ENCODE measurements at places on chromosomes 1 and 21. TPM values are rescaled to one million over a fixed set of nuclear protein-coding genes. Genes with fewer than 3 reads are reported as not detected.

Gene SMPDL3B
- total RNA-seq: not detected

Gene SLC25A33
- 6.5 TPM for total RNA-seq

Gene SCMH1
- total RNA-seq: 26.1 TPM

Gene TMEM51
- 18.6 TPM for total RNA-seq

Gene LPAR3
- total RNA-seq: 2.6 TPM

Gene KCNN3
- not detected for total RNA-seq

Gene RBM11
- total RNA-seq: 0.32 TPM

Gene WDTC1
- 20.0 TPM for total RNA-seq

Gene PADI2
- 0.43 TPM for total RNA-seq

Gene AMIGO1
- 0.97 TPM for total RNA-seq

Gene ZNF683
- not detected for total RNA-seq

Gene OR14A16
- not detected for total RNA-seq

Gene SMIM1
- total RNA-seq: 1.7 TPM

Gene LRRC71
- total RNA-seq: not detected

Gene PRDM2
- total RNA-seq: 13.9 TPM

Gene FAM167B
- 5.2 TPM for total RNA-seq

Gene CA6
- total RNA-seq: not detected

Gene UMODL1
- not detected for total RNA-seq

Gene CYP4A11
- not detected for total RNA-seq

Gene MYOC
- not detected for total RNA-seq

Gene KIF26B
- total RNA-seq: 12.1 TPM

Gene USP25
- 33.7 TPM for total RNA-seq

Gene INKA2
- 4.5 TPM for total RNA-seq

Gene PTPRC
- total RNA-seq: 3.5 TPM

Gene SHISAL2A
- total RNA-seq: not detected

Gene KIF17
- total RNA-seq: 2.2 TPM

Gene RCAN3
- 11.7 TPM for total RNA-seq

Gene TCEA3
- 11.3 TPM for total RNA-seq

Gene ASCL5
- total RNA-seq: not detected

Gene HTR1D
- 2.3 TPM for total RNA-seq

Gene ARV1
- 19.0 TPM for total RNA-seq

Gene PRAMEF14
- total RNA-seq: not detected

Gene TEX38
- not detected for total RNA-seq

Gene ALX3
- total RNA-seq: not detected

Gene IFNGR2
- 52.5 TPM for total RNA-seq

Gene RGS8
- not detected for total RNA-seq

Gene C1orf87
- total RNA-seq: not detected

Gene TARBP1
- total RNA-seq: 20.3 TPM

Gene PGLYRP4
- total RNA-seq: not detected

Gene HYI
- total RNA-seq: 131 TPM

Gene GJA4
- total RNA-seq: not detected

Gene HSPA13
- total RNA-seq: 54.8 TPM
